ENCODE measurements at places on chromosomes 7 and 10.

DNA sequence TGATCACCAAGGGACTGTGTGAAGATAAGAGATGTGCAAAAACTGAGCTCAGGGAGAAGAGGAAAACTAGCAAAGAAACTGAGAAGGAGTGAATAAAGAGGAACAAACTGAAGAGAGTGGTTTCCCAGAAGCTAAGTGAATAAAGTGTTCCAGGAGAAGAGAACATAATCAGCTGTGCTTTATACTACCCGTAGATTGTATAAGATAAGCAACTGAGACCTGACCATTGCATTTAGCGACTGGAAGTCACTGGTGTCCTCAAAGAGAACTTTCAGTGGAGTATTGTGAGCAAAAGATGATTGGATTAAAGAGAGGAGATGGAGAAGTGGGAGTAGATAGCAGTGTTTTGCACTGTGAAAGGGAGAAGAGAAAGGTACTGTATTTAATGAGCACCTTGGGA, 14.6 kb downstream of the PHTF2 start:
- DNase-seq = no peak

DNA sequence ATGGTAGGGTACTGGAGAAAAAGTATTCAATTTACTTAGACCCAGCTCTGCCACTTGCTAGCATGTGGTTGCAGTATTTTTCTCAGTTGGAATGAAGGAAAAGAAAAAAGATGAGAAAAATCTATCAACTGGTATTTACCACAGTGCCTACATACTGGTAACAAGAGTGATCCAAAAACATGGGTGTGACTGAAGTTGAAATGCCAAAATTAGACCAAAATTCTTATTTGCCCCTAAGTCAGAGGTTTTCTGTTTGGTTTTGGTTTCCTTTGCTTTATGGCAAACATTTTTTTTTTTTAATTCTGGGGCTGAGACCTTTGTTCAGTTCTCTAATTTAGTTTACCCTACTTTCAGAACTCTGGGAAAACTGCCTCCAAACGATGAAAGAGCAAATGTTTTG, 12.3 kb downstream of the HYCC1 start:
- no peak for DNase-seq

GRCh38 chr7:129470411-129470810, 31.9 kb upstream of the SMKR1 start:
- DNase-seq = no peak

DNA sequence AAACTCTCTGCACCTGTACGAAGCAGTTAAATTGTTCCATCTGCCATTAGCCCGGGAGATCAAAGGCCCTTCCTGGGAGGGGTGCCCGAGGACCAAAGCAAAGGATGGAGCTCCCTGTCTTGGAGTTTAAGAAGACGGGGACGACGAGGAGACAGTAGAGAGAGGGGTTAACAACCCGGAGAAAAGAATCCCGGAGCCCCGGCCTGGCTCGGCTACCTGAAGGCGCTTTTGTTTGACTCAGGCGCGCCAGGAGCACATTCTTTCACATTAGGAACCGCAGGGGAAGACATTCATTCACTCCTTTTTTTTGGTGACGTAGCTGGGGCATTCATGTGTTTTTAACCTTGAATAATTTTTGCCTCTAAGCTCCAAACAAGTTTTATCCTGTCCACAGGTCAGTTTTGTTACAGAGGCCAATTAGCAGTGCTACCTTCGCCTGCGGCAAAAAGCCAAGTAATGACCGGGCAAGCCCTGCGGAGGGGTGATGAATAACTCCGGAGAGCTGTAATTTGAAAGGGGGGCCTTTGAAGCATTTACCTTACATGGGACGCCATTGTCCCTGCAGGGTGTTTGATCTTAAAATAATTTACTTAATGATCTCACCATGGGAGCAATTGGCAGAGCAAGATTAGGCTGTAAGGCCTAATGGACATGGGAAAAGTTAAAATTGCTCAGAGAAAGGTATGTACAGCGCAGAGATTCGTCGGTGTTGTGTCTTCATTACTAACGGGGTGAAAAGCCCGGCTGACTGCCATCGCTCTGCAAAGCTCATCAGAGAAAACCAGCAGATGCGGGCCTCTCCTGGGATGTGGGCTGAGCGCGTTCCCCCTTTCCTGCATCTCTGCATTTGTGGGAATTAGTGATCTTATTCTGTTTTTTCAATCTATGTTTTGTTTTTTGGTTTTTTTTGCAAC, 258.0 kb upstream of the SP4 start:
- no peak for DNase-seq

DNA sequence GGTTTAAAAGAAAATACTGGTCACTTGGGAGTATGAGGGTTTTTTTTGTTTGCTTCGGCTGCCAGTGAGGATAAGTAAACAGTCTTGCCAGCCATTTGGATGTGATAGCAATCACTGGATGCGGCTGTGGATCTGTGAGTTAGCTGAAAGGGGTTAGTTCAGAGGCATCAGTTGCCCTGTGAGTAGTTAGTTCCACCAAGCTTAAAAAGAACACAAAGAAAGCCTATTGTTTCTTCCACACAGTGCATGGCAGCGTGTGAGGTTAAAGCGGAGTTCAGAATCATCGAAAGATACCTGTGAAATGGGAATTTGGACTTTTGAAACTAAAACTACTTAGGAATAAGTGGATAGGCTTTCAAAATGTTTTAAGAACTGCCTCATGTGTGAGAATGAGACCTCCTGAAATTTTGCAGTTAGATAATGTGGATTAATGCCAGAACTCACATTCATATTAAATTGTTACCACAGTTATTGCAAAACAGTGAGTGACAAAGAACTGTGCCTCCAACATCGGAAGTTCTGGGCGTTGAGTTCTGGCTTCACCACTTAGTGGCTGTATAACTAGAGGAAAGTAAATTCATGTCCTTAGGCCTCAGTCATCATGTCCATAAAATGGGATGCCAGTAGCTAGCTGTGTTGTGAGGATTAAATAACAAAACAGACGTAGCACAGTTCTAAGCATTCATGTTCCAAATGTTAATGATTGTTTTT, 31.3 kb downstream of the KIAA1217 start:
- DNase-seq = no peak

DNA sequence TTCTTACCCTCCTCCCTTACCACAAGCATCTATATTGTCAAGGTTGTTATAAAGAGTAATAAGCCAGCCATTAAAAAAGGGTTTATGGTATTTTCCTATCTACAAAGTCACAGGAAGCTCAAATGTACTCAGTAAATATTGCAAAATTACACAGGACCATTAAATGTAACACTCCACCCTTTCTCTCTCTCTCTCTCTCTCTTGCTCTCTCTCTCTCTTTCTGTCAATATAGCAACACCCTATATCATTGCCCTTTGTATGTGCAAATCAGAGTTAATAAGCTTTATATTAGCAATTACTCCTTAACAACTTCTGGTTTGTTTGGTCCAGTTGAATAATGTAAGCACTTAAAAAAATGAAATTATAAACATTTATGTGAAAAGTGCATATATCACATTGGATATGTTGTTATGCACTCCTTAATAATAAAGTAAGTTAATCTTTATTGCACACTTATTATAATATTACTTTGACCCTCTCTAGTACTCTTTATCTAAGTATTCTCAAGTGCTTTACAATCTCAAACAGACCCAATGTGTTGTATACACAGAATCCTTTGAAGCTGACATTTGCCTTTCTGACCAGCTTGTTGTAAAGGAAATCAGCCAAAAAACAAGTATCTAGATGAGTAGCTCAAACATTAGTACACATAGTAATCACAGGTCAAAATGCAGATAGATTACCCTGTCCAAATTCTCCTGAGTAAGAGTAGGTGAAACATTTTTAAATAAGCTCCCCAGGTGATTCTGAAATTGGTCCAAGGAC, 93.2 kb downstream of the CFTR start:
- DNase-seq = no peak

GRCh38 chr10:29430101-29430500, 141.2 kb downstream of the LYZL1 start:
- no peak for DNase-seq

DNA sequence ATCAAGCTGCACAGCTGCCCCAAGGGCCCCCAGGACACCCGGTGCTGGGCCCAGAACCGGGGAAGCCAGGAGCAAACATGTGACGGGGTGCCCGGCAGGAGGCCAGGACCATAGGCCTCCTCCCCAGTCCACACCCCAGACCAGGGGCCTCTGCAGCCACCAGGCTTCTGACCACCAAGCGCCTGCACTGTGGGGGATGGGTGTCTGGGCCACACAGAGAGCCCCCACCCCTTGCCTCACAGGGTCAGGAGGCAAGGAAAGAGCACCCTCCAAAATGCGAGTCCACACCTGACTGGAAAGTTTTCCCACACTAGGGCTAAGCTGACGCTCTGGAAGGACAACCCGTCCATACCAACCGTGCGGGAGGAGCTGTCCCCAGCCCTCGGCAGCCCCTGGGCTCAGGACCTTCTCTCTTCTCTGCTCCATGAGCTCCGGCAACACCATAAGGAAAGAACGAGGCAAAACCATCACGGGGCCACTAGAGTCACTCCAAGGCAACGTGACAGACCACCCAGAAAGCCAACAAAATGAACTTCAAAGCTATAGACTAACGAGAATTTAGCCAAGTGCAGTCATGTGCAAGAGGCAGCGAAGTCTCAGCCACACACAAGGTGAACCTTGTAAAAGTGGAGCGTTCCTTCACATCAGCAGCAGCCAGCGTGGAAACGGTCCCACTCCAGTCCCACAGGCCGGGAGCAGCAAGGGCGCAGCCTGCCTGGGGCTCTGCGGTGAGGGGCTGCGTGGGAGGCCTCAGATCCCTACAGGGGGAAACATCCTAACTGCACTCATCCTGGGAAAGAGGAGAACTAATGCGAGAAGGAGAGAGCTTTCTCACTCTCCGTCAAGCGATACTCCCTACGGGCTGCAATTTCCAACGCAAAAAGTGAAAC, 5.1 kb downstream of the STK32C start:
- no peak for DNase-seq

GRCh38 chr7:135466442-135467206, 43.3 kb downstream of the CNOT4 start:
- no peak for DNase-seq

GRCh38 chr10:44066527-44067255, 318.2 kb downstream of the CXCL12 start:
- no peak for DNase-seq

DNA sequence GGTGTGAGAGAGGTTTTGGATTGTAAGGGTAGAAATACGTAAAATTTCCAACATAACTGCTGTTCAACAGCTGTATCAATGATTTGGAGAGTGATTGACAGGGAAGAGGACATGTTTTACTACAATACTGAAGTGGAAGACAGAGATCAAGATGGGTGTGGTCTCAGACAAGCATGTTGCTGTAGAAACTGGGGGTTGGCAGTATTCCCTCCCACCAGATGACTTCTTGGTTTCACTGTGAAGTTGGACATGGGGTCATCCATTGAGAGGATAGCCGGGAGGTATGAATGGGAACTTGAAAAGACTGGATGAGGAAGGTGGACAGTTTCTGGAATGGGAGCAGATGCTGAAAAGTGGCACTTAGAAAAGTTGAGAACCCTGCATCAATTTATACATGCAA, 95.3 kb upstream of the HDAC9 start:
- DNase-seq = no peak

DNA sequence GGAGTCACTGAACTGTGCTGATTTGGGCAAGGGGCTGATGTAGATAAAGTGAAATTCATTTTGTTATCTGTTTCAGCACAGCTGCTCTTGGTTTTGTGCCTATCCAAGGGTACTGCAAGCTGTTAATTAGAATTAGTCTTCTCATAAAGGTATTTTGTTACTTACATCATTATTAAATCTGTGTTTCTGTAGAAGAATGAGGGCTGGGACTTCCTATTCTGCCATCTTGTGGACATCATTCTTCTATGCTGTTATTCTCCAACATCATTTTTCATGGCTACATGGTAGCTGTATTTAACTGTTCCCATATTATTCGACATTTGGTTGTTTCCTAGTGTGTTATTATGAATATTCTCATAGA, 76.2 kb upstream of the CCDC71L start:
- peak; percentile 32 for DNase-seq

GRCh38 chr10:69009360-69009759, 20.8 kb downstream of the KIFBP start:
- no peak for DNase-seq

DNA sequence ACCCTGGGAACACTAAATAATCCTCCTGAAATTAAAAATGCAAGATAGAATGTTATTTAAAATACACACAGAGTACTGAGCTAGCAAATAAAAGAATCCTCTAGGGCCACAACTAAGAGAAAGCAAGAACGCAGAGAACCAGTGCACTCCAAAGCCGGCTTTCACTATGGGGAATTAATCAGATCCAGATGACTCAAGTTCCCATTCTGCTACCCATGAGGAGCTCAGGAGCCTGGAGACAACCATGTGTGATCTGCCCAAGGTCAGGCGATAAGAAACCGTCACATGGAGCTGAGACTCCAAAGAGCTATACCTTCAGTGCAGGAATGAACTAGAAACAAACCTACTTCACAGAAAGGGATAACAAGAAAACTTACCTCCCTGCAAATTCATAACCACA, 19.5 kb upstream of the CYREN start:
- DNase-seq = no peak

GRCh38 chr7:157219154-157219553, 80.4 kb downstream of the UBE3C start:
- no peak for DNase-seq

- no peak for DNase-seq
Observed at GRCh38 chr7:74293577-74293908, 4.3 kb downstream of the CLIP2 start.

- no peak for DNase-seq
Observed at GRCh38 chr10:24814568-24815313, 91.1 kb upstream of the ARHGAP21 start.

- no peak for DNase-seq
Observed at GRCh38 chr10:33618196-33618595, 283.7 kb upstream of the NRP1 start.

DNA sequence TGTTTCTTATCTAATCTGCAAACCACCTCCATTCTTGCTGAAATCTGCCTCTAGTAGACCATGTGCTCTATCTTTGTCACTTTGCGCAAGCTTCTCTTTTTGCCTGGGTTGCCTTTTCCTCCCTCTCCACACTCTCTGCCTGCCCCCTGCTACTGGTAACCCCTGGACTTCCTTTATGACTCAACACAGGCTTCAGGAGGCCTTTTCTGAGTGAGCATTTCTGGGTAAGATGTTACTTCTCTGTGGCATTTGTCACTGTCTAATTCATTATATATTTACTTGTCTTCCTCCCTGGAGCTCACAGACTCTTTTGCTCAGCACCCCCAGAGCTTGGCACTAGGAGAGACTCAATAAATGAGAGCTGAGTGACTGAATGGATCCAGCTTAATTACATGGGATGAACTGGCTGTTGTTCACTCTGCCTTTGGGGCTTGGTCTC, 8.4 kb downstream of the GOLGA7B start:
- DNase-seq = no peak

DNA sequence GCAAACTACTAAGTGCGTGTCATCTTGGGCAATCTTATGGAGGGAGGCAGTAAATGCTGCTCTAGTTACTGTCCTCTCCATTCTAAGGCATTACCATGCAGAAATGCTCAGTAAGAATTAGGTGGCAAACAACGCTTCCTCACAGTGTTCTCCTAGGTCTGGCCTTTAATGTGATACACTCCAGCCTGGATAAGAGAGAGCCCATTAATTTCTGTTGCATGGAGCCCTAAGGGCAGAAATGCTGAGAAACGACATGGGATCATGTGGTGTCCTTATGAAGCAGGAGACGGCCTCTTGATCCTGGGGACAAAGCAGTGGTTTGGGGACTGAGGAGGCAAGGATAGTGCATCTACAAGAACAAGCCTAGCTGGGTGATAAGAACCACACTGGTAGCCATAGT, 44.0 kb downstream of the SLC25A13 start:
- no peak for DNase-seq
